ENCODE measurements at places on chromosomes 3 and 15.

DNA sequence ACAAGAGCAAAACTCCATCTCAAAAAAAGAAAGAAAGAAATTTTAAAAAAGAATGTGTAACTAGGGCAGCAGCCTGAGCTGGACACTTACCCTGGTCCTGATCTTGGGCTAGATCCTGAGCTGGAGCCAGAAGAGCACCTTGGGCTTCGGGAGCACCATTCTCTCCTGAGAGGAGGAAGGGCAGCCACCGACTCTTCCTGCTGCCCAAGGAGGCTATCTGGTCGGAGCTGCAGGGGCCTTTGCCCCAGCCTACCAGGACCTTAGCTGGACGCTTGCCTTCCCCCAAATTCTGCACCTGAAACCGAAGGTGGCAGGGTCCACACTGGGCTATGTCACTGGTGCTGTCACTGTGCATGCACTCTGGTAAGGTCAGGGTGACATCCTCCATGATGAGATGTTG is 6.9 kb upstream of the CAMKV start:
- no peak for DNase-seq

- no peak for DNase-seq
Measured at GRCh38 chr3:33490641-33491241, 50.5 kb upstream of the UBP1 start.

DNA sequence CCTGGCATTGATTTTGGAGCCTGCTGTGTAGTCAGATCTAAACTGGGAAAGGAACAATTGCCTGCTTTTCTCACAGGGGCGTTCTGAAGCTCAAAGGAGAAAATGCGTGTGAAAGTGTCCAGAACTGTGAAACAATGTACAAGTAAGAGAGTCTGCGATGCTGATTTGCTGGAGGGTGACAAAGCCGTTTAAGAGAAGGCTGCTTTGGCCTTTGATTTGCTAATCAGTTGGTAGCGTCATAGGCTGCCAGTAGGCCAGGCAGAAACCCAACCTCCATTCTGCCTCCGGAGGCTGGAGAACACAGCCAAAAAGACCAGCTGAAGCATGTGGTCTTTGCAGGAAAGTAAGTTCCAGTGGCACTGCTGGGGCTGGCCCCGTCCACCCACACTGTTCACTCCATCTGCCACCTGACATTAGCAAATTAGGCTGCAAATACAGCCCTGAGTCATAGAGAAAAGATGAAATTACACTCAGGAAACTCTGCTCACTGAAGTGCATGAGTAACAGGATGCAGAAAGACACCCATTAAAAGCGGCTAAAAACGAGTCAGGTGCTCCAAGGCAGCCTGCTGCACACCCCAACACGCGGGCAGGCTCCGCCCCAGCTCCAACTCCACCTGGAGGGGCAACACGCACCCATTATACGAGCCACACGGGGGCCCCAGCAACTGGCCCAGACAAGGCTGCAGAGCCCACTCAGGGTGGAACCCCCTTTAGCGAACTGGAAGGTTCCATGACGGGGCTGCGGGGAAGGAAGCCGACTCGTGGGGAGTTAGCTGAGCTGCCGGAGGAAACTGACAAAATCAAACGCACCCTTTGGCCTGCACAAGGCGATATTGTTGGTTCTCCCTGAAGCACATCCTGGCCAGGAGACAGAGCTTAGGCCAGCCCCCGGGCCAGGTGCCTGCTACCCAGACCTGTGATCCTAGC is 31.6 kb downstream of the ZDHHC19 start:
- peak; percentile 85 for DNase-seq

DNA sequence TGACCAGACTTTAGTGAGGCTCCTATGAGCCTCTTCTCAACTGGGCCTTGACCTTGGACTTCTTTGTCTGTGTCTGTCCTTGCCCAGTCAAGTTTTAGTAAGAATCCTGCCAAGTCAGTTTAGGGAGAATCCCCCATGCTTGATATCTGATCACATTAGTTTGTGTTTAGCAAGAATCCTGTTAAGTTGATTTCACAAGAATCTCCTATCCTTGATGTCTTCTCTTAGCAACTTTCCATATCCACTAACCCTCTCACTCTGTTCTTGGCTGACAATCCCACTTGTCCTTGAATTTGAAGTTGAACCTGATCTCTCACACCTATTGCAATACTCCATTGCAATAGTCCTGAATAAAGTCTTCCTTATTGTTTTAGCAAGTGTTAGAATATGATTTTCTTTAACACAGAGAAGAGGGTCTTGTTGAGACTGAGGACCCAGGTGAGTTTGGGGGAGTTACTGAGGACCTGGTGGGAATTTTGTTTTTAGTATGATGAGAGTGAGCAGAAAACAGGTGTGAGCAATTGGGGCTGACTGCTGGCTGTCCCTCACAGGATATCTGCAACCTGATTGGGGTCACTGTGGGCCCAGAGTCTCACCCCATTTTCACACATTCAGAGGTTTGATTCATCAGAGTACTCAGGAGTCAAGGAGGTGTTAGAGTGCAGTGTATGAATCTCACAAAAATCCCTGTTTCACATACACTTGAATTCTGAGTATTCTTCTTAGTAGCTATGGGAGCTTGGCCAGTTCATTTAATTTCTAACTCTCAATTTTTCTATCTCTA is 39.9 kb upstream of the TNFAIP8L3 start:
- DNase-seq = no peak

- DNase-seq = no peak
Measured at GRCh38 chr3:94159062-94159828, 96.4 kb downstream of the NSUN3 start.

- DNase-seq = no peak
Measured at GRCh38 chr3:89692601-89693000, 585.2 kb downstream of the EPHA3 start.

DNA sequence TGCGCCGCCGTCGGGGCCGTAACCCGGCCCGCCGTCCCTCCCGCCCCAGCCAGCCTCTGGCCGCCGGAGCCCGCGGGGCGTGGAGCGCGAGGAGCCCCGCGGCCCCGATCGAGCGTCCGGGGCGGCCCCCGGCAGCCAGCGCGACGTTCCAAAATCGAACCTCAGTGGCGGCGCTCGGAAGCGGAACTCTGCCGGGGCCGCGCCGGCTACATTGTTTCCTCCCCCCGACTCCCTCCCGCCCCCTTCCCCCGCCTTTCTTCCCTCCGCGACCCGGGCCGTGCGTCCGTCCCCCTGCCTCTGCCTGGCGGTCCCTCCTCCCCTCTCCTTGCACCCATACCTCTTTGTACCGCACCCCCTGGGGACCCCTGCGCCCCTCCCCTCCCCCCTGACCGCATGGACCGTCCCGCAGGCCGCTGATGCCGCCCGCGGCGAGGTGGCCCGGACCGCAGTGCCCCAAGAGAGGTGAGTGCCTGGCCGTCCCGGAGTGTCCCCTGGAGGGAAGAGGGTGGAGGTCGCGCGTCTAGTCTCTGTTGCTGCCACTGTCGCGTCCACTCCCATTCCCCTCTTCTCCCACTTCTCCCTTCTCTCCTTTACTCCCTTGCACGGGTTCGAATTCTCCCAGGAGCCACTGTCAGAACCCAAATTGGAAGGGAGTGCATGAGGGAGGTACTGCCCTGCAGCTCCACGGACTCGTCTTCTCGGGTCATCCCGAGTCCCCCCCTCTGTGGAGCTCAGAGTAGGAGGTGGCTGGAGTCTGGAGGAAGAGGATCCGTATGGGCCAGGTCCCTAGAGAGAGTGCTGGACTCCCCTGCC is 585 bp downstream of the CSK start:
- no peak for DNase-seq

DNA sequence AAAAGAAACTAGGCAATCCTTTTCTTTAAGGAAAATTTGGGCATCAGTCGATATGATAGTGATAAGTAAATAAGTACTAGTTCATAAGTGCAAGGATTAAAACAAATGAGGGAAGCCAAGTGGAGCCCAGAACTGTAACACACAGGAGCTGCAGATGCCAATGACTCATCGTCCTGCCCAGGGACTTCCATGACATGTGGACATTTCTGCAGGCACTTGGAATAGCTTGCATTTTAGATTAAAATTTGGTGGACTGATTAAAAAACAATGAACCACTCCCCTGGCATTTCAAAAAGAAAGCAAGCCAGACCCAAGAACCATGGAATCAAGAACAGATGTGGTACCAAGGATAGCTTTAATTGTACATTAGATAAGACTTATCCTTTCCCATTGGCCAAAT is 2.9 kb downstream of the SAMD7 start:
- DNase-seq = no peak

DNA sequence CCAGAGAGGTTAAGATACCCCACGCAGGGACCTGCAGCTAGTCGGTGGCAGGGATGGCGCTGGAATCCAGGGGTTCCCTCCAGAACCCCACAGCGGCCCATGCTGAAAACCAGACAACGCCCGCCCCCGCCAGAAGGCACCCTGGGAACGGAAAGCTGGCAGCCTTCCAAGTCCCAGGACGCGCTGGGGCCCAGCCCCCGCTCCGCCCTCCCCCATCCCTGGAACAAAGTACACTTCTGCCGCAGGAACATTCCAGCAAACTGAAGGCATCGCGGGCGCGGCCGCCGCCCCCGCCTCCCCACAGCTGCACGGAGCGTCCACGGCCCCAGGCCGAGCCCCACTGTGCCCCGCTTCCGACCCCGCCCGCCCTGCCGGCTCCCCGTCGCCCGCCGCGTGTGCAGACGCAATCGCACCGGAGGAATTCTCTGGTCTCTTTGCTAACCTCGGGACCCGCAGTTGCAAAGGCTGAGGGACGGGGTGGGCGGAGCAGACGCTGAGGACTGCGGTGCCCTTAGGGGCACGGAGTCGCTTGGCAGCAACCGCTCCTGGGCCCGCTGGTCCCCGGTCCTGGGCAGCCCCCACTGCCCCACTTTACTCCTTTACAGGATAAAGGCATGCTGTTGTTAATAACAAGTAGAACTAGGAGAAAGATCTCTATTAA is 44.8 kb upstream of the RNU6-1 start:
- peak; percentile 32 for DNase-seq

DNA sequence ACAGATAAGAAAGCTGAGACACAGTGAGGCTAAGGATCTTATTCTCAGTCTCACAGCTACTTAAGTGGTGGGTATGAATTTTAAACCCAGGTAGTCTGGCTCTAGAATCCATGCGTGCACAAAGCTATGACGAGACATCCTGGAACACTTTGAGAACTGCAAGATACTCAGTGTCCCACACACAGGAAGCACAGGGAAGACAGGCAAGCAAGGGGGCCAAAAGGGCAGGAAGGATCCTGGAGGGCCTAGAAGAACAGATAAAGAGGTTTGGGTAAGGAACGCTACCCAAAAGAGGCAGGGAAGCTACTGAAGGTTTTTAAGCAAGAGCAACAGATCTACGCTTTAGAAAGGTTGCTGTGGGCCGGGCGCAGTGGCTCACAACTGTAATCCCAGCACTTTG is 99.1 kb upstream of the HES1 start:
- DNase-seq = no peak

GRCh38 chr3:173733029-173733652 is 335.6 kb downstream of the NLGN1 start:
- DNase-seq = no peak

- no peak for DNase-seq
Measured at GRCh38 chr3:124172816-124173215, 180.9 kb upstream of the ROPN1 start.

DNA sequence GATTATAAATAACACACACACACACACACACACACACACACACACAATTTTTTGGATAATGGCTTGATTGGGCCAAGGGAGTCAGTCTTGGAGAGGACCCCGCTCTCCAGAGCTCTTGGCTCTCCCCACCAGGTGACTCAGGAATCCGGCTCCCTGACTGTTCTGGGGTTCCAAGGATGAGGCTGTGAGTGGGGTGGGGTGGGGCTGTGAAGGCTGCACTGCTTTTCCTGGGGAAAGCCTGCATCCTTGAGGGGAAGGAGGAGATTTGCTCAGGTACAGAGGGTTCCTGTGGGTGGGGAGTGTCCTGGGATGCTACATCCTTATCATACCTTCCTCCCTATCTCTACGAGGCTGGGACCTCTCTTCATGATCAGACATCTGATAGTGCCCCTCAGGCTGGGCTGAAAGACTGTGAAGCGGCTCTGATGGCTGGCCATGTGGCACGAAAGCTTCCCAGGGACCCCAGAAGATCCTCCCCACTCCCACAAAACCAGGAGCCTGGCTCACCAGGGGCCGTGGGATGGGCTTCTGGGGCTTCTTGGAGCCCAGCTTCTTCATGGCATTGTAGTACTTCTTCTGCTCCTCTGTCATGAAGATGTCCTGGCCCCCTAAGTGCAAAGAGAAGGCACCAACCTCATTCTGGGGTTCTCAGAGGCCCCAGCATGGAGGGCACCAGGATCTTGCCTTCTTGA is 59.2 kb downstream of the EXOG start:
- no peak for DNase-seq

DNA sequence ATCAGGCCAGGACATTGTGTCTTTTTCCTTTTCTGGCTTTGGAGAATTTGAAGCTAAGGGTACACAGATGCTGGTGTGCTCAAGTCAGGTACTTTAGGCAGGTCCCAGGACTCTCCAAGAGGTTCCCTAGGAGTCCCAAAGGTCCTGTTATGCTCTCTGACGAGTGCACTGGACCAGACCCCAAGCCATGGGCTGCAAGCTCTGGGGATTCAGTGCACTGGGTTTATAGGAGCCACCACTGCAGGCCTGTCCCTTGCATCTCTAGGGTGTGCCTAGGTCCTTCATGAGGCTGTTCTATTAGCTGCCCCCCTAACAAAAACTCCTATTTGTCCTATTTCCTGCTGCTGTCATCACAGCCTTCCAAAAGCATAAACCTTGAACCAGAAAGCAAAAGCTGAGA is 31.9 kb upstream of the BFSP2 start:
- no peak for DNase-seq

DNA sequence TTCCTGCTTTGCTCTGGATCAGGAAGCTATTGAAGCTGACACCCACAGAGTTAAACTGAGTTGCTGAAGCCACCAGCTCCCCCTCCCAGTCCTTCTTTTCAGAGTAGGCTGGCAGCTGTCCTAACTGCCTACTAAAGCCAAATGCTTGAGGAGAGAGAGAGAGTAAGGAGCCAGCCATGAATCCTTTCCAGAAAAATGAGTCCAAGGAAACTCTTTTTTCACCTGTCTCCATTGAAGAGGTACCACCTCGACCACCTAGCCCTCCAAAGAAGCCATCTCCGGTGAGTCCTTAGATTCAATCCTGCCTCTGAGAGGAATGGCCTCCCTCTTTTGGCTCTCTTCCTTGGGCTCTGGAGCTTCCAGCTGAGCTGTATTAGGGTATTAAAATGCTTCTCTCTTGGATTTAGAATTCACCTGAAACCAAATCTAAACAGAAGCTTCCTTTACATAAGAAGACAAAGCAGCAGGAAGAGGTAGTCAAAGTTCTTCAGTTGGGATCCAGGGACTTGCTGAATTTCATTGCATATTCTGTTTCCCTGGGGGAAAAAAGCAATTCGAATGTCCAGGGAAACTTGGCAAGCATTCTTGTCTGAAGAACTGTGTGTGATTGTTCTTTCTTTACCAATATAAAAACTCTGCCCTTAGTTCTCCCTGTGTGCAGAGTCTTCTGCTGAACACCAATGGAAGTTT is at the start of gene SLC15A2:
Gene SLC15A2 (plus strand): TSS at position 101 of the 690 bp plus-strand sequence. CDS start 76 bp downstream, at position 177.
- DNase-seq = no peak

- DNase-seq = no peak
Measured at GRCh38 chr3:184730924-184731323, 19.1 kb upstream of the MAGEF1 start.
